Caco-2 (cell line): ENCODE measurements at places on chromosomes 7 and 10.

GRCh38 chr10:43866712-43867111, 218.0 kb upstream of the ZNF32 start:
- no peak for DNase-seq

DNA sequence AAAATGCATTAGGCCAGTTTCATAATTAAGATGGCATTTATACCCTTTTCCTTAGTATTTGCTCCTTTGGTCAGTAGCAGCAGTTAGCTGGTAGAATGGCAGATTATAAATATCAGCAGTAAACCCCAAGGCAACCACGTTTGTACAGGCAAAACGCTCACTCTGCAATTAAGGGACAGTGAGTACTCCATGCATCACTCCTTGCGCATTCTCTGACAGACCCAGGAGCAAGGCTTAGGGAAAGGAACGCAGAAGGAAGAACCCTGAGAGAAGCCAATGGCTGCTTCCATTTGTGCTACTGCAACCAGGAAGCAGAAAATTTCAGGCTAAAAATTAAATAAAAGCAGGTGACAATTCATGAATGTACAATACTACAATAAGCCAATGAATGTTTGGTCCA, 12.9 kb downstream of the ETV1 start:
- DNase-seq, result no peak

DNA sequence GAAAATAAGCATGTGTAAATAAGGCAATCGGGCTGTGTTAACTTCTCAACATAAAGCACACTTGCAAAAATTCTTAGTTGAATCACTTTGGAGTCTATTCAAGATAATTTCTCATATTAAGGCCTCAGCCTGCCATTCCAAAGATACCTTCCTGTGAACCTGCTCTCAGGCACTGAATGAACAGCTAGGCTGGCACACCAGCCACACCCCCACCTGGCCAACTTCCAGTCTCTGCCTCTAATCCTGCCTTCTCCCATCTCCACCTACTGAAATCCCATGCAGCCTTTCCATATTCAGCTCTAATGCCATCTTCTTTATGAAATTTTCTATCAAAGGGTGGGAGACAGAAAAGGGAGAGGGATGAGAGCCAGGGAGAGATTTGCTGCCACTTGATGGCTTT, 17.1 kb upstream of the MACROH2A2 start:
- no peak for DNase-seq

DNA sequence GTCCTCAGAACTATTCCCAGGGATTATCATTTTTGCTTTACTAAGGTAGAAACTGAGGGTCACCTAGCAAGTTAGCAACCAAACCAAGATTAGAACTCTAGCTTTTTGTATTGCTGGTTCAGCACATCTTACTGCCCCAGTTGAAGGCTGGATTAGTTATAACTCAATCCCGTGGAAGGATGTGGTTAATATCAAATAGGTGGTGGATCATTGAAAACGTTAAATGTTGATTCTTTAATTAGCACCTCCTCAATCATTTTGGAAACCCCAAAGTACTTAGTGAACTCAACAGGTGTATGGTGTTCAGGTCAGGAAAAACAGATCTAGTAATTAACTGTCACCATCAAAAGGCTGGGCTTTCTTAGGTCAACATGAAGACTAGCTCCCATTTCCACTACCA, 152.4 kb downstream of the ARID5B start:
- DNase-seq, result no peak

DNA sequence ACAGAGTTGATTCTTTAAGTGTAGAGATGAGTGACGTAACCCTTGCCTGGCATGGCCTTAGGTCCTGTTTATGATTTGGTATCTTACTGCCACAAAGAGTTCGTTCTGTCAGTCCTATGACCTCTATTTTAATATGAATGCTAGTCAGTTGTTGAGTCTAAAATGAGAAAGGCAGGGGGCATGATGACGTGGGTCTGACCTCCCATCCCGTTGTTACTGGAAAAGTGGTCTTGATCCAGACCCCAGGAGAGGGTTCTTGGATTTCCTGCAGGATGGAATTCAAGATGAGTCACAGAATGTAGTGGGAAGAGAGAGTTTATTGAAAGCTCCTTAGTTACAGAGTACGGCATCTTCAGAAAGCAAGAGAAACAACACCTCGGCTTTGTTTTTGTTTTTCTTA, 317.0 kb upstream of the COBL start:
- no peak for DNase-seq

- no peak for DNase-seq
Observed at GRCh38 chr7:48176356-48176893, 5.2 kb downstream of the ABCA13 start.

DNA sequence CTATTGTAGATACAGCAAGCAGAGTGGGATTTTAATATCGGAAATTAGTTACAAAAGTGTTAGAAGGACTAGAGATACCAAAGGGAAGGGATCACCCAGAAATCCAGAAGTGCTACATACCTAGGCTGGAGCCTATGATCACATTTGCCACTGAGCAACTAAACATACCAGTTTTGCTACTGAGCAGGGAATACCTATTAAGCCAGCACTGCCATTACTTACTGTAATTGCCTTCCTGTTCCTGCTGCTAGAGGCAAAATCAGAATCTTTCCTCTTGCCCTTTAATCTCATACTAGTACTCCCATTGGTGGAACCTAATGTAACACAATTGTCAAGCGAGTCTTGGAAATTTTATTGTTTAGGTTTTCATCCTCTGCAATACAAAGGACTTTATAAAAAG, 121.7 kb downstream of the ATRNL1 start:
- no peak for DNase-seq

DNA sequence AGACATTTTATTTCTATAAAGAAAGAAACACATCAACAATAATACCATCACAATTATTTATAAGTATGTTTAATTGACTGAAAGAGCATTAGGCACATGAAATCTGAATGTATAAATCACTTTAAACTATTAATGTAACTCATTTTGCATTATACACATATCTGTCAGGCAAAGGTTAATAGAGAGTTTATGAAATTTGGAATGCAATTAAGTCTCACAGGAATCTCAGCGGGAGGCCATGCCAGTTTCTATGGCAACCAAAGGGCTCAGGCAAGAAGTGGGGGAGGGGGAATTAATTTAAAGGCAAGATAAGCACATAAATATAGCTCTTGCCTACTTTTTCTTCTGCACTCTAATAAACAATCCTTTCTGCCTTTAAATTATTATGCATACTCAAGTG, 152.6 kb downstream of the SLC16A9 start:
- DNase-seq, result no peak

GRCh38 chr10:89566992-89567391, 31.6 kb upstream of the SLC16A12 start:
- DNase-seq, result no peak

- no peak for DNase-seq
Observed at GRCh38 chr10:96579133-96579532, 7.7 kb downstream of the TM9SF3 start.

GRCh38 chr10:88379575-88379974, 203.5 kb downstream of the RNLS start:
- no peak for DNase-seq

- no peak for DNase-seq
Observed at GRCh38 chr10:113125612-113126011, 175.6 kb downstream of the TCF7L2 start.

- DNase-seq, result no peak
Observed at GRCh38 chr10:49594594-49594993, 15.5 kb upstream of the SLC18A3 start.

- no peak for DNase-seq
Observed at GRCh38 chr10:110413049-110413783, 84.5 kb upstream of the DUSP5 start.

DNA sequence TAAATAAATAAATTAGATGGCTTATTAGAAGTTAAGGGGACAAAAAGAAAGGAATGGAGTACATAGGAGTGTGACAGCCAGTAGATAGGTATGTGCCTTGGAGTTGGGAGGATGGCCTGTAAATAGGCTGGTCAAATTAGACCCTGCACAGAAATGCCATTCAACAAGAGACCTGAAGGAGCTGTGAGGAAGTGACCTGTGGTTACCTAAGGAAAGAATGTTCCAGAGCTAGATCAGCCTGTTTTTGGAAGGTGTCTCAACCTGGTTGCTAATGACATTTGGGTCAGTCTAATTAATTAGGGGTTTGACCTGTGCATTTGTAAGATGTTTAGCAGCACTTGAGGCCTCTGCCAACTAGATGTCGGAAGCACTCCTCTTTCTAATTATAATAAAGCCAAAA, 315.3 kb upstream of the PLXDC2 start:
- DNase-seq, result no peak

DNA sequence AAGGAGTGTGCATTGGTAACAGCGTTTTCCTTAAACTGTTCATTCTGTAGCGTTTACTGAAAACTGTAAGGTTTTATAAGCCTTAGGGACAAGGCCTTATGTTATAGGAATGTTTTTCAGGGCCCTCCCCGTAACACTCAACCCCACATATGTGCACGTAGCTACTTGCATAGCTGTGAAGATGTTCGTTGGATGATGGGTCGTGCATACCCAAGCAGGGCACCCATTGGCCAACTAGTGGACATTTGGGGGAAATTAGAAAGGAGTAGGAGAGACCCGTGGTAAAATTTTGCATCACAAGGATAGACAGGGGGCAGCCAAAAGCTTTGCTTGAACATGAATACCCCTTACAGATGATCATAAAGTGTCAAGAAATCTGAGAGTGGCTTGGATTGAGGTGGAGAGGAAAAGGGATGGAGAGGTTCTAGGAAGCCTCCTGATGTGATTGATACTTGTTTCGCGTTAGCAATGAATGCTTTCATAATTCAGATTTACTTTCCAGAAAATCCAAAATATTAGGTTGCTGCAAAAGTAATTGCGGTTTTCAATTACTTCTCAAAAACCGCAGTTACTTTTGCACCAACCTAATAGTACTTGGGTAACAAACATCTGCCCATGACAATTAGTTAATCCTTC, 878 bp downstream of the SEC61A2 start:
- DNase-seq, result peak; percentile 76

DNA sequence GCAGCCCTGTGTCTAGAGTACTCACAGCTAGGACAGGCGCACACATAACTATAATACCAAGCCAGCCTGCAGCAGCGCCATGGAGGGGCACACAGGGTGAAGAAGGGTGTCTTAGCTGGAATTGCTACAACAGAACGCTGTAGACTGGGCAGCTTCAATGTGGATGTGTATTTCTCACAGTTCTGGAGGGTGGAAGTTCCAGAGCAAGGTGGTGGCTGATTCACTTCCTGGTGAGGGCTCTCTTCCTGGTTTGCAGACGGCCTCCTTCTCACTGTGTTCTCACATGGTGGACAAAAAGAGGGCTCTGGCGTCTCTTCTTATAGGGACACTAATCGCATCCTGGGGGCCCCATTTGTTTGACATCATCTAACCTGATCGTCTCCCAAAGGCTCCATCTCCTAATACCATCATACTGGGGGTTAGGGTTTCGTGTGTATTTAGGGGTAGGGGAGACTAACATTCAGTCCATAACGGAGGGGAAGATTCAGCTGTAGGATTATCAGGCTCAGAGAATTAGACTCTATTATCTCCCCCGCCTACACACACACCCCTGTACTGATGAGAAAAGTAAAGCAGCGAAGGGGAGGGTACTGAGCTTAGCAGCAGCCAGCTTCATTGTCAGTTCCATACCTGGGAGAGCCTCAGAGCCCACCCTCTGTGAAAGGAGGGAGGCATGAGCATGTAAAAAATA, 289.1 kb downstream of the CCDC3 start:
- no peak for DNase-seq

- no peak for DNase-seq
Observed at GRCh38 chr7:102908676-102909075, 4.1 kb upstream of the LRRC17 start.

GRCh38 chr10:43071865-43072650, 4.8 kb upstream of the RET start:
- DNase-seq, result no peak

GRCh38 chr7:128446306-128446705, 9.4 kb upstream of the HILPDA start:
- no peak for DNase-seq

DNA sequence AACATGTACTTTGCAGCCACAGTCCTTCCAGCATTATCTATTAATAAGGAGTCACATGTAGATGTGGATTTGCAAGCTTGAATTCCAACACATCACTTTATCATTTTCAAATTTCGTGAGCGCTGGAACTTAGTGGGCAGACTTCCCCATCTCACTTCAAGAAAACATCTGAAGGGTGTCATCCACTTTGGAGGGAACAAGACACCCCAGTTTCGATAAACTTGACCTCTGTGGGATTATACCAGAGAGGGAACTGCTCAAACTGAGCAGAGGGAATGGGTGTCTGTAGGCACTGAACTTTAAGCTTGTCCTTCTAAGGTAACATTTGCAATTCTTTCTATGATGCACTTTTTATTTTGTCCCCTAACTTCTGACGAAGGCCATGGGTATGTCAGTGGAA, 27.5 kb downstream of the ADRB1 start:
- no peak for DNase-seq

DNA sequence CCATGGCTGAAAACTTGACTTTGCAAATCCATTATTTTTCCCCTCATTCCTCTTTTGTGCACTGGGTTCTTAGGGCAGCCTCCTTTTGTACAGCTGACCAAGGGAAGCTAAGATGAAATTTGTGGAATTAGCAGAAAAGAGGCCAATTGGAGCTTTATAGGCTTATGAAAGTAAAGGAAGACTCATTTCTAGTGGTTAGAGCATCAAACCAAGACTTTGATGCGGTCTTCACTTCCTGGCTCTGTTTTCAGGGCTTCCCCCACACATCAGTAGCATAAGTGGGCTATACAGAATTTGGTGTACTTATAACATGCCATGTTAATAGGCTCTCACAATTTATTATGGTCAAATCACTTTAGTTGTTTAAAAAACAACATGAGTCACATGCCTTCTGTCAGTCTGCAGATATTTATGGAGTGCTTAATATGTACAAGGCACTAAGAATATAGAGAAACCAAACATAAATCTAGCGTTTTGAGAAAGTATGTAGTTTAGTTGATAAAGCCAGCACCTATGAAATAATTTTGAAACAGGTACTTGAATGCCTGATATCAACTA, 5.7 kb downstream of the AUTS2 start:
- no peak for DNase-seq

DNA sequence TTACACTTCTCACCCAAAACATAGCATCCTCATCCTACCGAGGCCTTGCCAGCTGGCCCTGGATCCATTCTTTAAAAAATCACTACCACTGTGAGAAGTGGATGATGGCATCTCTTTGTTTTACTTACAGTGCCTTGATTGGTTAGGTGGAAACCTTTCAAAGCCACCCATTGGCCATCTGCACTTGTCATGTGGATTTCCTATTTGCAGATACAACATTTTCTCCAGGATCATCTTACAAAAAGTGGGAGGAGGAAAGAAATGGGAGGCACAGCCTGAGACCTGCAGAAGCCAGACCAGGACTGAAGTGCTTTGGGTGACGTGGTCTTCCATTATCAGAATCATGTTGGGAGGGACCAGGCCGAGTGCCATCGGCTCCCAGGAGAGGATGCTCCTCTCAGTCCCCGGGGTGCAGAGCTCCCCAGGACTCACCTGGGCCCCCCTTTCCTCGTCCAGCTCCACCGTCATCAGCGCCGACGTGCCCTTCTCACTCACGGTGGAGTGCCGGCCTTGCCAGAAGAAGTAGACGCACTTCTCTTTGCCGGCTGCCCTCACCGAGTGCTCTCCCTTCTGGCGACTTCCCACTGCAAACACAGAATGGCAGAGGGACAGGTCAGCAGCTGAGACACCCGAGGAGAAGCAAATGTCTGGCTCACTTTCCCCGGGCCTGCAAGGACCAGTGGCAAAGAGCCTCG, 161.2 kb downstream of the SVIL start:
- no peak for DNase-seq
